Small intestine (tissue), 16 donors: ENCODE measurements at places on chromosomes 3 and 15.

DNA sequence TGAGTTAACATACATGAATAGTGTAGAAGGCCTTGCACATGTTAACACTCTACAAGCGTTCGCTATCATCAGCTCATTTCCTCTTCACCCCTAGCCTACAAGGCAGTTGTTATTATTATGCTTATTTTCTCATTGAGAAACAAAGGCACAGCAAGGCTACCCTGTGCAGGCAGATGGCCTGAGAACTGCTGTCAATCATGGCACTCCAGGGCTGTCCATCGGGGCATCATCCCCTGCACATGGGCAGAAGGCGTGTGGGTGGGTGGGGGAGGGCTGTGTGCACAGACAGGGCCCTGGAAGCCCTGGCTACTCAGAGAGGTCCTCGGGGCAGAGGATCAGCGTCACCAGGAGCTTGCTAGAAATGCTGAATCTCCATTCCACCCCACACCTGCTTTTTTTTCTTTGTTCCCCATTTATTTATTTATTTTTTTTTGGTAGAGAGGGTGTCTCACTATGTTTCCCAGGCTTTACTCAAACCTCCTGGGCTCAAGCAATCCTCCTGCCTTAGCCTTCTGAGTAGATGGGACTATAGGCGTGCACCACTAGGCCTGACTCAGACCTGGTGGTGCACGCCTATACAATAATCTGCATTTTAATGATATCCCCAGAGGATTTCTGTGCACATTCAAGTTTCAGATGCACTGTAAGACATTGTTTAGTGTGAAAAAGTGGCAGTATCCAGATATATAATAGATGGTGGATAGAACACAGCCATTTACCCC, 9.6 kb upstream of the ZXDC start:
- H3K27me3 ChIP-seq, result peaks cover 3% of the 10 kb centered on the region
- H3K36me3 ChIP-seq, result no peaks in the 10 kb centered on the region
- no peak overlapping the region for H3K4me3 ChIP-seq
- H3K4me1 ChIP-seq, result no peaks in the 10 kb centered on the region

DNA sequence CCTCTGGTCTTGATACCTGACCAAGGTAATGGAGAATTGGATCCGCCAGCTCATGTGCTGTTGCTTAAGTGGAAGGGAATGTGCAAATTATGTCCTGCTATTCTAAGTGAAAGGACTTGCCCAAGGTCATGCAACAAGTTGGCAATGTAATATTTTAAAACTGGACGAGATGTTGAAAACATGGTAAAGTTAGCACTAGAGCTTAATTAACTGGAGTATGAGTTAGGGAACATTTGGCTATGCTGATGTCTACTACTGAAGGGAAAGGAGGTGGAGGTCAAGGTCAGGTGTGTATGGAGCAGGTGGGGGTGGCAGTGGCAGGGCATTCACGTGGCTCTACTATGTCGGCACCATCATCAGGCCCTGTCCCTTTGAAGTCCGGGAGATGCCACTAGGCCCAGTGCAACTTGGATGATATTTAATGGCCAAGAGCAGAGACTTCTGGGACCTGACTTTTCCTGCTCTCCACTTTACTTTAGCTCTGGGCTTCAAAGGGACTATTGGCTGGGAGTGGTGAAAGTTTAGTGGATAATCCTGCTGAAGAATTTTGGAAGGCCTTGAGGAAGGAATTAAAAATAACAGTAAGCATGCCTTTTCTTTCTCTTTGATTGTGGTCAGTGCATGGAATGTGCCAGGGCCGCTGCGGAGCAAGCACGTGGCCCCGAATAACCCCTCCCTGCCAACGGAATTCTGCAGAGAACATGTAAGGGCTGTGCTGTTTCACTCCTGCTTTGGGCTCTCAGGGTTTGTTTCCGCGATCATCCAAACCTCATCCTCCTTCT, 14.9 kb downstream of the SMAD3 start:
- H3K27me3 ChIP-seq, result no peaks in the 10 kb centered on the region
- DNase-seq, result no peak
- peak overlapping the region; percentile 2 for H3K27ac ChIP-seq
- H3K36me3 ChIP-seq, result peaks cover 2% of the 10 kb centered on the region

- no peaks in the 10 kb centered on the region for H3K27me3 ChIP-seq
- no peak overlapping the region for H3K4me3 ChIP-seq
- H3K36me3 ChIP-seq, result no peaks in the 10 kb centered on the region
- no peaks in the 10 kb centered on the region for H3K4me1 ChIP-seq
- no peak overlapping the region for H3K27ac ChIP-seq
- DNase-seq, result no peak
These were observed 12.4 kb downstream of the HES1 start for GRCh38 chr3:194148383-194148782.

DNA sequence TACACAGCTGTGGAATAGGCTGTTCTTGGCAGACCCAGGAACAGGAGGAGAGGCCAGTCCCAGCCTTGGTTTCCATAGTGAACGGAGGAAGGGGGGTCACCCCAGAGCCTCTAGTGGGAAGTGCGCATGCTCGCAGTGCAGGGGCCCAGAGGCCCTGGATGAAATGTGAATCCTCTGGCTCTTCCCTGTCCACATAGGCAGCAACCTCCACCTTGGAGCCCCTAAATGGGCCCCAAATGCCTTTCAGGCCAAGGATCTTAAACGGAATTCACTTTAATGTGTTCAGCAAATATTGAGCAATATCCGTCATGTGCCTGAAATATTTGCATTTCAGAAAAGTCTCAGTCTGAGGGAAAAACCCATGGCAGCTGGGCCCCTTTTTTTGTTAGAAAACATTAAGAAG, 3.3 kb upstream of the NDN start:
- H3K36me3 ChIP-seq, result no peaks in the 10 kb centered on the region
- H3K4me1 ChIP-seq, result no peaks in the 10 kb centered on the region
- DNase-seq, result no peak
- no peaks in the 10 kb centered on the region for H3K27me3 ChIP-seq

GRCh38 chr15:95758451-95758850, 572.0 kb upstream of the NR2F2 start:
- H3K27ac ChIP-seq, result no peak overlapping the region
- H3K36me3 ChIP-seq, result no peaks in the 10 kb centered on the region
- no peaks in the 10 kb centered on the region for H3K27me3 ChIP-seq
- H3K4me3 ChIP-seq, result no peak overlapping the region
- no peaks in the 10 kb centered on the region for H3K4me1 ChIP-seq
- no peak for DNase-seq

- no peaks in the 10 kb centered on the region for H3K27me3 ChIP-seq
- H3K27ac ChIP-seq, result no peak overlapping the region
- H3K4me3 ChIP-seq, result no peak overlapping the region
- no peak for DNase-seq
- no peaks in the 10 kb centered on the region for H3K4me1 ChIP-seq
These were observed 70.5 kb upstream of the PPIB start for GRCh38 chr15:64233299-64233698.

DNA sequence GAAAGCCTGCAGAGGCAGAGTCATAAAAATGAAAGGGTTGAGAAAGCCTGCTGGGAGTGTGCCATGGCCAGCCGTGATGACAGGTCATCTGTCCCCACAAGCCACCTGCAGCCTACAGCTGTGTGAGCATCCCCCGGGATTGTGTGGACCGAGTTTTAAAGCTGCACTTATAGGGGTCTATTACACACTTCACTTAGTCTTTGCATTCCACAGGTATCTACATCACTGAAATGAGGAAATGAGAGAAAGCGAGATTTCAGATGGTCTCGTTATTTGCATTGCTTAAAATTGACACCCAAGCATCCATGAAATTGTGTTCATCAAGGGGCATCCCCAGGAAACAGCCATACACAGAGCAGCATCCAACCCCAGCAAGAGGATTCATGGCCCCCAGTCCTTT, 137.6 kb upstream of the TRIM42 start:
- no peak overlapping the region for H3K4me3 ChIP-seq
- no peak overlapping the region for H3K27ac ChIP-seq
- no peaks in the 10 kb centered on the region for H3K27me3 ChIP-seq
- DNase-seq, result no peak

DNA sequence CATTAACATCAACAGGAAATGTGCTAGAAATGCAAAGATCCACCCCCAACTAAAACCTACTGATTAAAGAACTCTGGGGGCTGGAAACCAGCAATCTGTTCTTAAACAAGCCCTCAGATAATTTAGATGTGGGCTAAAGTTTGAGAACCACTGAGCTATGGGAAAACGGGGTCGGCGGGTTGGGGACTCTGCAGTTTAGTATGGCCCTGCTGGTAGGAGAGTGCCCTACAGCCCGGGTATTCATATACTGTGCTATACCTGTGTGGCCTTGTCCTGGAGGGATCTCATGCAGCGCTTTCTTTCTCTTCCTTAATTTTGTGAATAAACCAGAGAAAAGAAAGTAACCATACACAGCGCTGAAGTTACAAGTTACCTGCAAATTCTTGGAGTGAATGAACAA, 189.7 kb upstream of the GBE1 start:
- H3K4me3 ChIP-seq, result no peak overlapping the region
- H3K27me3 ChIP-seq, result no peaks in the 10 kb centered on the region
- no peaks in the 10 kb centered on the region for H3K36me3 ChIP-seq
- DNase-seq, result no peak

GRCh38 chr15:98776607-98777281, 128.4 kb downstream of the IGF1R start:
- peak; percentile 52 for DNase-seq
- no peaks in the 10 kb centered on the region for H3K27me3 ChIP-seq
- no peaks in the 10 kb centered on the region for H3K4me1 ChIP-seq
- peaks cover 7% of the 10 kb centered on the region for H3K36me3 ChIP-seq

- no peak overlapping the region for H3K27ac ChIP-seq
- H3K27me3 ChIP-seq, result no peaks in the 10 kb centered on the region
- no peaks in the 10 kb centered on the region for H3K36me3 ChIP-seq
- no peaks in the 10 kb centered on the region for H3K4me1 ChIP-seq
- H3K4me3 ChIP-seq, result no peak overlapping the region
These were observed 6.7 kb downstream of the COPS2 start for GRCh38 chr15:49148727-49149126.

GRCh38 chr3:117017135-117017894, 307.7 kb downstream of the TUSC7 start:
- no peak overlapping the region for H3K4me3 ChIP-seq
- peaks cover 3% of the 10 kb centered on the region for H3K4me1 ChIP-seq
- no peaks in the 10 kb centered on the region for H3K27me3 ChIP-seq
- H3K36me3 ChIP-seq, result no peaks in the 10 kb centered on the region

- H3K27me3 ChIP-seq, result no peaks in the 10 kb centered on the region
- no peaks in the 10 kb centered on the region for H3K36me3 ChIP-seq
- no peaks in the 10 kb centered on the region for H3K4me1 ChIP-seq
- no peak for DNase-seq
- H3K4me3 ChIP-seq, result no peak overlapping the region
These were observed 169.4 kb upstream of the ZNF385D start for GRCh38 chr3:21920421-21920861.

DNA sequence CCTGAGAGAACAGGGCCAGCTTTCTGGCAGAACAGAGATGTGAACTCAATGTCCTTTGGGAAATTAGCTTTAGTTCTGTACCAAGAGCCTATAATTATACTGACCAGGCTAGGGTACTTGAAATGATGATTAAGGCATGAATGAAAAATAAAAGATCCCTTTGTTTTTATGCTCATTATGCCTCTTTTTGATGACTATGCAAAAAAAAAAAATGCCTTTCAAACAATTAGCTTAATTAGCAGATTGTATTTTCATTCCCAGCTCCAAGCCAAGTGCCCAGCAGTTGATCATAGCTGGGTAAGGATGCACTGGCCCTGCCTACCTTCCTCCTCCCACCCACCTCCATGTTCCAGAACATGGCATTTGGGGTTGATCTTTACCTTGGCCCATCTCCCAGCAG, 56.8 kb downstream of the LYZL4 start:
- no peaks in the 10 kb centered on the region for H3K36me3 ChIP-seq
- no peaks in the 10 kb centered on the region for H3K4me1 ChIP-seq
- peaks cover 7% of the 10 kb centered on the region for H3K27me3 ChIP-seq
- no peak overlapping the region for H3K27ac ChIP-seq

DNA sequence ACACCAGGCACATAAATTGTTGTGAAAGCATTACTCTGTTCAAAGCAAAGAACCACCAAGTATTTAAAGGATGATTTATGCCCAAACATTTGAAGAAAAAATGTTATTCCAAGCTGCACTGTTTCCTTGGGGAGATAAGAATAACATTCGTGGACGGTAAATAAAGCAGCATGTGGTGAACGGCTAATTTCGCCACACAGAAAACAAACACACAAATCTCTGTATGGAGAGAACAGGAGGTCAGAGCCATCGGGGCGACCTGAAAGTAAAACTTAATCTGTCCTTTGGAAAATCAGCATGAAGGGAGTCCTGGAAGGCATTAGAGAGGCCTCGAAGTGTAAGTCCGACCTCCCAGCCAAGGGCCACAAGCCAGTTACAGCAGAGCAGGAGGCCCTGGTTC, 27.1 kb upstream of the GABRG3 start:
- H3K4me3 ChIP-seq, result no peak overlapping the region
- no peak overlapping the region for H3K27ac ChIP-seq
- DNase-seq, result no peak
- H3K4me1 ChIP-seq, result no peaks in the 10 kb centered on the region

DNA sequence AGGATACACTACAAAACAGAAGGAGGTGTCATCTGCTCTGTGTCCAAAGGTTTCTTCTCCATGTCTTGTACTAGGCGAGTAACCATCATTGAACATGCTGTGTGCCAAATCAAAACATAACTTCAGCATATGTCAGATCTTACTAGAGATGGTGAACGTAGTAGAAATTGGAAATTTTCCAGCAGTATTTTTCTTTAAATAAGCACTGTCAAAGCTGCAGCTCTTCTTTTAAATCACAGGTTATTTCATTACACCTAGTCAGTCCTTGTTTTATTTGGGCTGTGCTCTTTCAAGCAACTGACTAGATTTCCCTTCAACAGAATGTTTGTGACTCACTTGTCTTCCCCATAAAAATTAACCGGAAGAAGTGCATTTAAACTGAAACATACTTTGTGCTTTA, 46.5 kb downstream of the MSL2 start:
- peaks cover 4% of the 10 kb centered on the region for H3K4me1 ChIP-seq
- H3K36me3 ChIP-seq, result peaks cover 15% of the 10 kb centered on the region
- H3K27me3 ChIP-seq, result no peaks in the 10 kb centered on the region
- no peak overlapping the region for H3K27ac ChIP-seq

DNA sequence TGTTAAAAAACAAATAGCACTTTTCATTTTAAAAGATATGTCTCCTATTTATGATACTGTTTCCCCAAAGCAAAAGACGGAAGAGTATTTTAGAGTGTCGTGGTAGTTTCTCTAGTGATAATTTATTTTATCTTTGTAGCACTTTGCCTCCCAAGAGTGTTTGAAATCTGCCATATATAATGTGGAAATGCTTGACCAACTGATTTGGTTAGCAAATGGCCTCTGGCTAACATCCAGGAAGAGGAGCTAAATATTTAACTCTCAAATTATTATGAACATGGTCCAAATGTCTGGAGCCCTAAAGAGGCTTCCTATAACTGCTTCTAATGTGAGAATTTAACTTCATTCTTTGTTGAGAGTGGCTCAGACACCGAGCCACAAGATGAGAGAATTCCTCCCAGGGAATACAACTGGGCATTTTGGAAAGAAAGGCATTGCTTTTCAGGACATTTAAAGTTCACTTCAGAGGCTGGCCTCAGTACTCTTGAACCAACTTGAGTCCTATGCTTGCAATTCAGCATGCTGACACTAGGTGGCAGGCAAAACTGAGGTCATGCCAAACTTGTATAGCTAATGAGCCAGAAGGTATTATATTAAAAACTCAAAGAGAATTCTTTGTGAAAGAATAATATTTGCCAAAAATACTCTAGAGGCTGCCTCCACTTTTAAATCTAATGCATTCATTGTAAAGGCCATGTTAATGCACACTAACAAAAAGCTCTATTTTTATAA, 104.5 kb downstream of the RARB start:
- peak; percentile 45 for DNase-seq
- H3K27me3 ChIP-seq, result no peaks in the 10 kb centered on the region

GRCh38 chr15:65132878-65133547, 595 bp downstream of the PDCD7 start:
- peak overlapping the region; percentile 65 for H3K4me3 ChIP-seq
- peaks cover 2% of the 10 kb centered on the region for H3K4me1 ChIP-seq
- no peaks in the 10 kb centered on the region for H3K27me3 ChIP-seq
- H3K36me3 ChIP-seq, result peaks cover 17% of the 10 kb centered on the region
